ENCODE measurements at places on chromosomes 2 and 18.
A peak's percentile ranks its signal among the peaks of the same experiment; 100 is the strongest.

DNA sequence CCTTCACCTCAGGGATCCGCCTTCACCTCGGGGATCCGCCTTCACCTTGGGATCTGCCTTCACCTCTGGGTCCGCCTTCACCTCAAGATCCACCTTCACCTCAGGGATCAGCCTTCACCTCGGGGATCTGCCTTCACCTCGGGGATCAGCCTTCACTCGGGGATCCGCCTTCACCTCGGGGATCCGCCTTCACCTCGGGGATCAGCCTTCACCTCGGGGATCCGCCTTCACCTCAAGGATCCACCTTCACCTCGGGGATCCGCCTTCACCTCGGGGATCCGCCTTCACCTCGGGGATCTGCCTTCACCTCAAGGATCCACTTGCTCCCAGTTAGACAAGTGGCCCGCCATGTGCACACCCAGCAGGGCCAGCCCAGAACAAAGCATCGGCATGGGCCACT lies 7.3 kb downstream of the KIF1A start:
- DNase-seq: no peak

- DNase-seq: no peak
Observed at GRCh38 chr18:22848615-22849014, 84.5 kb upstream of the RBBP8 start.

GRCh38 chr2:113809076-113809736 lies 52.8 kb upstream of the SLC35F5 start:
- DNase-seq: no peak

GRCh38 chr2:38398739-38399138 lies 21.7 kb upstream of the ATL2 start:
- DNase-seq: no peak

GRCh38 chr18:48629730-48630324 lies 91.0 kb downstream of the CTIF start:
- DNase-seq: no peak

GRCh38 chr2:195458936-195459335 lies 198.1 kb upstream of the SLC39A10 start:
- no peak for DNase-seq

GRCh38 chr2:136156411-136156810 lies 38.5 kb upstream of the CXCR4 start:
- DNase-seq: no peak

DNA sequence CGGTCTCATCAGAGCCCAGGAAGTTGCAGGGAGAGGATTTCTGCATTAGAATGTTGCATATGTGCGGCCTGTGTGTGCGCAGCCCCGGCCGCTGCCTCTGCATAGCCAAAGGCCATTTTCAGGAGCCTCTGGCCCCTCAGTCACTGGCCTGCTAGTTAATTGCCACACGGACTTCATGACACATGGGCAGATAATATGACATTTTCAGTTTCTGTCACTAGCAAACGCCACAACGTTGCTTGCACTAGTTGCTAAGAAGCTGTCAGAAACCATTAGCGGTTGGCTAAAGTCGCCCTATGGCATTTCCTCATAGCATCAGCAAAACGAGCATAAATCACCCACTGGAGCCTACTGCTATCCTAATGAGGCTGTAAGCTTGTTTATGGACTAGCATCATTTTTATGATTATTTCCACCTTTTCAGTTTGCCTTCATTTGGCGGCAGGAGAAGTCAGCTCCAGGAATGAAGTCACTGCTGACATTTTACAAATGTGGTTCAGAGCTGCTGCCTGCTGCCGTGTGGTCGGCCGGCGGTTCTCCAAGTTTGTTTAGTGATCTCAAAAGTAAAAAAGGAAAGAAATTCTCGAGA lies 73.7 kb downstream of the MEIS1 start:
- DNase-seq: no peak

- DNase-seq: no peak
Observed at GRCh38 chr2:163802284-163802683, 66.5 kb upstream of the FIGN start.

- DNase-seq: no peak
Observed at GRCh38 chr2:42938671-42939370, 146.4 kb upstream of the HAAO start.

DNA sequence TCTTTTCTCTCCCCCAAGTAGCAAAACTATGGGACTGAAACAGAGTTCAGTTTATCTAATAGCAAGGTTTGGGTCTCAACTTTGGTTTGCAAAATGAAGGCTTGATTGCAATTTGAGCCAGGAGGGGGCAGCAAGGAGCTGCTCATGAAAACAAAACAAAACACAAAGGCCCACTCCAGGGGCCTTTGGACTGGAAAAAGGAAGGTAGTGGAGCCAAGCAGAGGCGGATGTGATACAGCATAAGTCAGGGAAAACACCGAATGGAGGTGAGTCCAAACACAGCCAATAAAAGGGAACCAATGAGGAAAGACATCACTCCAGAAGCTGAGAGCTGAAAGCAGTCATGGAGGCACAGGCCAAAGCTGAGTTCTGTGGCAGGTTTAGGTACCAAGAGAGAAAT lies 799.7 kb upstream of the ACVR2A start:
- peak; percentile 66 for DNase-seq

DNA sequence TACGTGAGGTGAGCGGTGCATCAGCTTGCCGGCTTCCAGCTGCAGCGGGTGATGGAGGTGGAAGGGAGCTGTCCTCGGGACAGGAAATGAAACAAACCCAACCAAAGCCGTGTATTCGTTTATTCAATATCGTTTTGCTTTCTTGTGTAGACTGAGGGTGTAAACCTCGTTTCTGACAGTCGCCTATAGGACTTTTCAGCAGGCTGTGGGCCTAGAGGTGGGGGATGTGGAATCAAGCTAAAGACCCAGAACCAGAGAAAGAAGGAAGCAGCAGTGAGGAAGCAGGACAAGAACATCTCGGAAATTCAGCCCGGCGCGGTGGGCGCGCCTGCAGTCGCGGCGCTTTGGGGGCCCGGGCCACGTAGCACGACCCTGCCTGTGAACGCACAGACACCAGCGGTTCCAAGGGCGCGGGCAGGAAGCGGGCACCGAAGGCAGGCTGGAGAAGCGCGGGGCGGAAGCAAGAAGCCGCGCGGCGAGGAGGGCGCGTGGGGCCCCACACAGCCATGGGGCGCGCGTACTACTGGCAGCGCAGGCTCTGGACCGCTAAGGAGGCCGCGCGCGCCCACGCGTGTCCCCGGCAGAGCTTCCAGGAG lies 755 bp upstream of the ATP9B start:
- DNase-seq: peak; percentile 50

- no peak for DNase-seq
Observed at GRCh38 chr2:51995293-51995692, 963.4 kb upstream of the NRXN1 start.

DNA sequence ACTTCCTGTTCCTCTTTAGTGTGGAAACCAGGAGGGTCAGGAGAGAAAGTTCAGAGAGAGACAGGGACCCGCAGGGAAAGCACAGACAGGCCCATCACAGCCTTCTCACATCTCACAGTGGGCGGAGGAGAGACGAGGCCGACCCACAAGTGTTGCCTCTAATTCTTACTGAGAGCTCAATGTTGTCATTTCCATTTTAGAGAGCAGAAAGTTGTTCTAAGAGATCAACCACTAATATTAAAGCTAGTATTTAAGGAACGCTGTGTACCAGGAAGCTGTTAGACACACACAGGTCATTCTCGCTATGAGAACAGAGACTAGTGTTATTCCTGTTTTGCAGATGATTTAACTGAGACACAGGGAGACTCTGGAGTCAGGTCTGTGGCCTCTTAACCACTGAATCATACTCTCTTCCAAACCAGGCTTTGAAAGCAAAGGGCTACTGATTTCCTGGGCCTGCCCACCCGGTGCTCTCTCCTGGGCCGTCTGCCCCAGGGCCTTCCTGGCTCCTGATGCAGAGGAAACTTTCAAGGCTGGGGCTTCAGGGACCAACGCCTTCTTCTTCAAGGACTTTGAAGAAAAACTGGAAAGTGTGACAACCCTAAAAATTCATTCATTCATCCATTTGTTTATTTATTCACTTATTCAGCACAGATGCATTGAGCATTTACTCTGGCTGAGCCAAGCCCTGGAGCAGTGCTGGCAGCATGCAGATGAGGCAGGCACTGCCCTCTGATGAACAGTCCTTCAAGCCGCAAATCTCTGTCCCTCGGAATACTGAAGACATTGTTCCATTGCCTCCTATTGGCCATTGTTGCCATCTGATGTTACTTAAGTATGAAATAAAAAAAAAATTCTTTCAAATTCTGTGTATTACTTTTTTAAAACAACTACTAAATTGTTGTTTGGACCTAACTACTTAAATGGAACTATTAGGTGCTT lies 37.2 kb upstream of the BIN1 start:
- DNase-seq: no peak

DNA sequence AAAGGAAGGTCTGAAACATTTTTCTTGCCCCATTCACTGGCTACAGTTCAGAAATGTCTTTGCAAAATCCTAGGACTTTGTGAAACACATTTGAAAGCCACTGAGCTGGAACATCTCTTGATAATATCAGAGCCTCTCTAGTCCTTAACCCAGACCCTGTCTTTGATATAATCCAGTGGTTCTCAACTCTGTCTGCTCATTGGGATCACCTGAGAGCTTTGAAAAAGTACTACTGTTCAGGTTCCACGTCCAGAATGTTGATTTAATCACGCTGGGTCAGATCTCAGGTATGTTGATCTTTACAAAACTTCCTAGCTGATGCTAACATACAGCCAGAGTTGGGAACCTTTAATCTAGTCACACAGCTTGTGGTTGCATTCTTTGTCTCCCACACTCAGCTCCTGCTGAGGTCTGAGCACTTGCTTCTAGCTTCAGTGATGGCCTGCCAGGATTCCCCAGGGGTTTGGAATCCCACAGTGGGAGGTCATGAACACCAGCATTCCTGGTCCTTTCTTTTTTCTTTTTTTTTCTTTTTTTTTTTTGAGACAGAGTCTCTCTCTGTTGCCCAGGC lies 262.7 kb downstream of the SETBP1 start:
- DNase-seq: no peak

GRCh38 chr2:178284613-178285286 lies 90.4 kb downstream of the OSBPL6 start:
- no peak for DNase-seq

DNA sequence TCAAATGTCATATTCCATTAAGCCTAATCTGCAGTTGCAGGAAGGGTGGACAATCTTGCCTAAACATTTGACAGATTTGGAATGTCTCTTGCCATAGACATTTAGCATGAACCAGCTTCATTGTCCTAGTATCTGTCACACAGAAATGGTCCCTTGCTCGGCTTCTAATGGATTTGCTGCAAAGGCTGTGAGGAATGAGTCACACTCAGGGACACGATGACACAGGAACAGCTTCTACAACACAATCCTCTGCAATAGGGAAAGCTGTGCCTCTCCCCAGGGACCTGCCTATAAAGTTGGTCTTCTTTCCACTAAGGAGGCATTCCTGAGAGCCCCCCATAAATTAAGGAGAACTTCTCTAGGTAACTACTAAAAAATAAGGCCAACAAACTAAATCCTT lies 155.1 kb upstream of the L3MBTL4 start:
- no peak for DNase-seq

- no peak for DNase-seq
Observed at GRCh38 chr18:12478269-12479047, 70.7 kb downstream of the PRELID3A start.

GRCh38 chr2:19351899-19352697 lies 6.3 kb downstream of the OSR1 start:
- peak; percentile 19 for DNase-seq

GRCh38 chr2:1140389-1141003 lies 189.8 kb downstream of the SNTG2 start:
- DNase-seq: peak; percentile 69

DNA sequence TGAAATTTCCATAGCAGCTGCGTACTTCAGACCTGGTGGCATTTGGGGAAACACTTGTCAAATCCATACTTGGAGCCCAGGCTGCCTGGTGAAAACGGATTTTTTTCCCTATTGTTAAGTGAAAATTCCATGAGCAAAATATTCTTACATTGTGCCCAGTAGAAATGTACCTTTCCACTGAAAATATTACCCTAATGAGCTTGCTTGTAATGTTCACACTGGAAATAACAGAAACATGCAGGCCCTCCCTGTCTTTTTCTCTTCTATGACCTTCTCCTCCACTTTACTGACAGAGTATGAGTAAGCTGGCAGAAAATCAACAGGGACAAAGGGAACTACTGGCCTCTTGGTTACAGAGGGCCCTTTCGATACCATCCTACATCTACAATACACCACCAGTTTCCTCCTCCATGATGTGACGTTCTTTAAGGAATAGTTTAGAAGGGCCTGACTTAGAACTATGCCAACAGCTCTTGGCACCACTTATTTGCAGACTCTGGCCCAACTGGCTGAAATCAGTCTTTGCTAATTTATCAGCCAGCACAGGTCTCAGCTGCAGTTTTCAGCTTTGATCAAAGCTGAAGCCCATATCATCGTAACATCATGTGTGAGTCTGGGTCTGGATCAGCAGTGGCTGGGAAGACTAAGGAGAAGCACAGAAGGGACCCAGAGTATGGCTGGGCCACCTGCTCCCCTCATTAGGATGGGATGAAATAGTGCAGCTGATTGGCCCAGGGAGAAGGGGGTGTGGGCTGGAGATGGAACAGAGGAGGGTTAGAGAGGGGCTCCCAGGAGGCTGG lies 272.2 kb upstream of the ID2 start:
- no peak for DNase-seq

DNA sequence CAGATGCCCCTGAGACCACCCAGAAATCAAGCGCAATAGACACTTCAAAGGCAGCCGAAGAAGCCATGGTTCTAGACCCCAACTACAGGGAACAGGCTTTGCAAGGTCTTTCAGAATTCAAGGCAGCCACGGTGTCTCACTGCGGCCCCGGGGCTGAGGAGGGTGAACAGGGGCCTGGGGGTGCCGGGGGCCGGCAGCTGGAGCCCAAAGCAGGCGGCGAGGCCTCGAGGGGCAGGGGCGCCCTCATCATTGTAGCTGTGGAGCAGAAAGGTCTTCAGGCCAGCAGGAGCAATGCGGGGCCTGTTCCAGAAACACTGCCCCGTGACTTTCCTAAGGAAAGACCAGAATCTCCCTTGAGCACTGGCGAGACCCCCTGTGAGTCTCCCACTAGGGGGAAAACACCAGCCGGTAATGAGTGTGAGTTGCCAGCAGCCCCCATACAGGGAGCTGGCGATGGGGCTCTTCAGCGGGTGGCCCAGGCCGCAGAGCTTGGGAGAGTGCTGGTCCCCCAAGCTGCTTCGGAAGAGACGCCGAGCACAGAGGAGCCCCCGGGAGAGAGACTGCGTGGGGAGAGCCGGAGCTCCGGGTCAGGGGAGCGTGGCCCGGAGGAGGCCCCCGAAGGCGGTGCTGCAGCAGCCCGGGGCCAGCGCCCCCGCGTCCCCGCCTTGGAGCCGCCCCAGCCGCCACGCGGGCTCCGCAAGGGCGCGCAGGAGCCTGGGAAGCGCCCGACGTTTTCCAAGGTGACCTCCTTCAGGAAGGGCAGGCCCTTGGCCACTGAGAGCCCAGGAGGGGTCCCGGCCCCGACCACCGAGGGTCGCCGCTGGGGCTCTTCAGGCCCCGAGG lies 79.1 kb downstream of the ARHGEF4 start:
- no peak for DNase-seq

GRCh38 chr2:30781961-30782533 lies 25.2 kb downstream of the CAPN13 start:
- DNase-seq: no peak
